ENCODE measurements at places on chromosomes 3 and 15. TPM values are rescaled to one million over a fixed set of nuclear protein-coding genes. Genes with fewer than 3 reads are reported as not detected.

DNA sequence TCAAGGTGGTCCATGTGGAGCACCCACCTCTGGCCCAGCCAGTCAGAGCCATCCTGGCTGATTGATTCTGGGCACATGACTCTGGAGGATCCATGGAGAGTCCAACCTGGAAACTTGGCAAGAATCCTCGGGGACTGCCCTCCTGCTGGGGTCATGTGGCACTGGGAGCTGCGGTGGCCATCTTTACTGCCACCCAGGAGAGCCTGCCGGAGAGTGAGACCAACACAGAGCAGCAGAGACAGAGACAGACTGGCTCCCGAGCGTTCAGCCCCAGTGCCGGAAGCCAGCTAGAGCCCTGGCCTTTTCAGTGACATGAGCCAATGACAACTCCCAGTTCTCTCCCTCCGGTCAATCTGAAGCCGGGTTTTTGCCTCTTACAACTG lies 11.5 kb upstream of the GATA2 start:
- no peak for DNase-seq

GRCh38 chr3:179713643-179714090 lies 60.8 kb downstream of the USP13 start:
- DNase-seq = no peak

ARHGEF26 gene
- total RNA-seq = 1.6 TPM

- DNase-seq = no peak
Observed at GRCh38 chr3:111904376-111905241, 45.5 kb downstream of the PHLDB2 start.

DNA sequence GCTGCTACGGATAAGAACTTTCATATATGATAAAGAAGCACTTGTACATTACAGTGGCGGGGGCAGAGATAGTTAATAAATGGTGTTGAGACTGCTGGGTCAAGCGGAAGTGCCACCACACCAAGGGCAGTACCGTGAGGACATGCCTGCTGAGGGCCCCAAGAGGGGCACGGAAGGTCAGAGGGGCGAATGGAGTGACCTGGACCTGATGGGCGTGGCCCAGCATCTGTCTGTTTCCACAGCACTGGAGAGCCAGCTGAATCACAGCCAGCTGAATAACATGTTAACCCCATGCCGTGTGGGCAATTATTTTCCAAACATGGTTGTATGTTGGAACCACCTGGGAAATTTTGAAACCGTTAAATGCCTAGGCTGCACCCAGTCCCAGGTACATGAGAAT lies 37.2 kb downstream of the ANKDD1A start:
- no peak for DNase-seq

DNA sequence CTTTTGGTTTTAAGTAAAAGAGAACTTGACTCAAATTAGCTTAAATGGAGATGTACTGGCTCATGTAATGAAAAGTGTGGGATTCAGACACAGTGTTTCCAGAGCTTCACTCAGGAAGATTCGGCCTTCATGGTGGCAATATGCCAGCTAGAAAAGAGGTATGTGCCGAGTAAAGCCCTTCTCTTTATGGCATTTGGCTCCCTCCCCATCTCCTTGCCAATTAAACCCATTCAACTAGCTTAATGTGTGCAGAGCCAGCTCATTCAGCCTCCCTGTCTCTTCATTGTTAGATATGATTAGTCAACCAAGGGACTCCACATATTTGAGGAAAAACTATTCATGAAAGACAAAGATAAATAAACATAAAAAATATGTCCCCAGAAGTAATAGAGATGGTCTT lies 15.0 kb upstream of the TRANK1 start:
- no peak for DNase-seq

CYP8B1 gene
- total RNA-seq = not detected

GRCh38 chr3:94009608-94010007 lies 18.8 kb downstream of the STX19 start:
- no peak for DNase-seq

- DNase-seq = no peak
Observed at GRCh38 chr3:187725653-187726370, 19.5 kb downstream of the BCL6 start.

All from heart left ventricle (tissue), 16 donors.